SHP77 treated with DMSO at 0.1 percent for 48 hours (cell line): ENCODE measurements at places on chromosomes 1 and 21.

- DNase-seq = no peak
Observed at GRCh38 chr1:84836145-84836544, 56.9 kb downstream of the LPAR3 start.

DNA sequence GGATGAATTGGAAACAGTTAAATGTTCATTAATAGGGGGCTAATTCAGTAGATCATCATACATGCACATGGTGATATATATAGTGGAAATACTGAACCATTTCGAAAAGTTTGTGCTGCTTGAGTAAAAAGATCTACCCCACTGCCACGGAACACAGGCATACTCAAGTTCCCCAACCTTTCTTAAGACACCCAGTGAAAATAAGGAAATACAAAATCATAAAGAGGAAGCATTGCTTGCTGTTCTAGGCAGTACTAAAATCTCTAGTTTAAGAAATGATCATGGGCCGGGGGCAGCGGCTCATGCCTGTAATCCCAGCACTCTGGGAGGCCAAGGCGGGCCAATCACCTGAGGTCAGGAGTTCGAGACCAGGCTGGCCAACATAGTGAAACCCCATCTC lies 37.6 kb upstream of the KIRREL1 start:
- DNase-seq = no peak

GRCh38 chr1:13751985-13752384 lies 52.0 kb downstream of the PRDM2 start:
- DNase-seq = no peak

DNA sequence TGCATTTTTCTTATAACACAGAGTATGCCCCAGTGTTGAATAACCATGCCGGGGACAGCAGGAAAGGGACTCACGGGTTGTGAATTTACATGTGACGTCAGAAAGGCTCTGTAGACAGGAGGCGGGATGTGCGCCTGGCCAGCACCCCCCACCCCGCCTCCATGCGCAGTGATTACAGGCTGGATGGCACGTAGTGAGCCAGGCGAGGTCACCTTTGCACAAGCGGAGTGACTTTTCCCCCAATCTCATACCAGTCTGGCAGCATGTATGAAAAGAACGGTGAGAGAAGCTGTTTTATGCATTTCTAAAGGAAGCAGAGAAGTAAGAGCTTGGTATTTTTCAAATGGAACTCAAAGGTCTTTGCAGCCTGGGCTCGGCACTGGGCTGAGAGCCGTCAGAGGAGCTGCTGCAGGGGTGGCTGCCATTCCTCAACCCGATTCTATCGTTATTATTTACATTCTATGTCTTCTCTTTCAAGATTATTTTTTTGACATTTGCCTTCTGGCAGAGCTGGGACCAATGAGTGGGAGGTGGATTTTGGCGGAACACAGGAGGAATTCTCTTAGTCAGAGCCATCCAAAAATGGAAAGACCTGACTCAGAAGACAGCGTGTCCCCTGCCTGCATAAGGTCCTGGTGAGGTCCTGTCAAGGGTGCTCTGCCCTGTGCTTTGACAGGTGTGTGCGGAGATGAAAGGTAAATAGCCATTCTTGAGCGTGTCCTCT lies 115.6 kb upstream of the SLC45A1 start:
- peak; percentile 78 for DNase-seq

DNA sequence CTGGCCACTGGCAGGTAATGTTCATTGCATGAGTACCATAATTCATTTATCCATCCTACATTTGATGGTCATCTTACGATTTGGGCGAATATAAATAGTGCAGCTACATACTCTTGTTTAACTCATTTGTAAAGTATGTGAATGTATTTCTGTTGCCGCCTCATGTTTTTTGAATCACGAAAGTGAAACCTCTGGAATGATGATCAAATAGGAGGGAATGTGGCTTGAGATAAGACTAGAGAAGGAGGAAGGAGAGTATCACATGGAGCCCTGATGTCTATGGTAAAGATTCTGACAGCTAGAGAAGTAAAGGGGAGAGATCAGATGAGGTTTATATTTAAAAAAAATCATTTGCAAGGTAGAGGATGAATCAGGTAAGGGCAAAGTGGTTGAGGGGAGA lies 8.0 kb downstream of the MRPS14 start:
- DNase-seq = no peak

GRCh38 chr1:238281418-238281817 lies 390.7 kb upstream of the ZP4 start:
- no peak for DNase-seq

DNA sequence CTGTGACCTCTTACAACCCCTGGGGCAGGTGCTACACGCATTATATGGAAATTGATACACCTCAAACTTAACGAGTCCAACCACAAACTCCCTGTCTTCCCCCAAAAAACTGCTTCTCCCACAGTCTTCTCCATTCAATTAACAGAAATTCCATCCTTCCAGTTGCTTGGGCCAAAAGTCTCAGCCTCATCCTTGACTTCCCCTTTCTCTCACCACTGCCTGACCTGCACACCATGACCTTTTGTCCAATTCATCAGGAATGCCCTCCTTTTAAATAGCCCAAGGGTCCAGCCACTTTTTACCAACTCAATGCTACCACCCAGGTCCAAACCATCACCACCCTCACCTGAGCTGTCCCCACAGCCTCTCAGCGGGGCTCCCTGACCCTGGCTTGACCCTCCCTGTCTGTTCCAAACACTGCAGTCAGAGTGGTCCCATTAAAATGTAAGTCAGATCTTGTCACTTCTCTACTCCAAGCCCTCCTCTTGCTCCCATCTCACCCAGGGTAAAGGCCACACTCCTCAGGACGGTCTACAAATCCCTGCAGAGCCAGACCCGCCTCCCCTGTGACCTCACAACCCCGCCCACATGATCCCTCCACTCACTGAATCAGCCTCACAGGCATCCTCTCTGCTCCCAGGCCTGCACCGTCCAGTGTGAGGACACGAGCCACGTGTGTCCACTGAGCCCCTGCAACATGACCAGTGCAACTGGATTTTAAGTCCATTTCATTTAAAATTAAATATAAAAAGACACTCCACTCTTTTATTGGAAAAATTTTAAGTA lies 18.5 kb downstream of the KCNN3 start:
- DNase-seq = no peak

DNA sequence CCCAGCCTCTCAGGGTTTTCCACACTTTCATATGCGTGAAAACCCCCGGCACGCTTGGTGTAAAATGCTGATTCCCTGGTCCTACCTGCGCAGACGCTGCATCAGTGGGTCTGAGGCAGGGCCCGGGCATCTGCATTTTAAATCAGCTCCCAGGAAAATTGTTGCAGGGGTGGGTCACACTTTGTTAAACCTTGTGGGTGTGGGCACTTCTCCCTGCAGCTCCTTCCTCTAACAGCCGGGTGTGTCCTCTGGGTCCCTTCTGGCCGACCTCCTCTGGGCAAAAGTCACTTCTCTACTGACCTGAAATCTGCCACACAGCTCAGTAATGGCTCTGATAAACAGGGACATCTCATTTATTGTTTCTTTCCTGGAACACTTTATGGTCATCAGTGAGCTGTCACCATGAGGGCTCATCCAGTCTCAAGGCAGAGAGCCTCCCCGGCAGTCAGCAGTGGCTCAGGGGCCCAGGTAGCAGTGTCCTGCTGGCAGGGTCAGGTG lies 52.8 kb upstream of the TMPRSS2 start:
- no peak for DNase-seq

- no peak for DNase-seq
Observed at GRCh38 chr1:215665215-215665614, 98.1 kb downstream of the KCTD3 start.

- peak; percentile 75 for DNase-seq
Observed at GRCh38 chr1:54273092-54273794, 73.3 kb downstream of the MRPL37 start.

DNA sequence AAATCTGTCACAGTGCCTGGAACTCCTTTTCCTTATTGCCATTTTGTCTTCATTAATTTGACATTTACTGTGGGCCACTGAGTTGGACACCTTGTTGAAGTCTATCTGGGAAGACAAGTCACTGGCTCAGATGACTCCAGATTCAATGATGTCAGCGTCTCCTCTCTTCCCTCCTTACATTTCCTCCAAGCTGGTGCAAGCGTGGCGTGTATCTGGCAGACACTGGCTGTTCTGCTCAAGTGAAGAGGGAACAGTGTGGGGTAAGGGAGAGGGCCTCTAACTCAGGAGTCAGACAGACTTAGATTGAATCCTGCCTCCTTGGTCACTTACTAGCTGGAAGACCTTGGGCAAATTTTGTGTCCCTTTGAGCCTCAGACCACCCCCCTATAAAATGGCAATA lies 8.7 kb upstream of the ZNF691 start:
- DNase-seq = no peak

DNA sequence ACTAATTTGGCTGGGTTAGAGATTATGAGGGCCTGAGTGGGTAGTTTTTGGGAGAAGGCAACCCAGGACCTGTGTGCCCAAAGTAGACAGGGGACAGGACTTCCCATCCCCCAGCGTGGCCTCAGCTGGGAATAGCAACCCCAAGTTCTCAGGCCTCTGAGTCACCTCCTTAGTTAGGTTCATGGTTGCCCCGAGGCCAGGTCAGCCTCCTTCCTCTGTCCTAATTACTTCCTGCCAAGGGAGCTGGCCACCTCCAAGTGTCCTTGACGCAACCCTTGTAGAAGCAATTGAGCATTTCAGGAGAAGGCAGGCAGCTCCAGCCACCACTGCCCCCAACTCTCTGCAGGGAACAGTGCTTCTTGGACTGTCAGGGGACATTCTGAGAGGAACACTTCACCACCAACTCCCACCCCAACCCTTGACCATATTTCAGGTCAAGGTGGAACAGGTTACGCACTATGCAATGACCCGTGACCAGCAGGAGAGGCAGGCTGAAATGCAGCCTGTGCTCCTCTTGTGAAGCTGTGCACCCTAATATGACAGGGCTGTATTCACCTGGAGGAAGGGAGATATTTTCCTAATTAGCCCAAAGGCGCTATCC lies 5.1 kb upstream of the NT5C1A start:
- no peak for DNase-seq

DNA sequence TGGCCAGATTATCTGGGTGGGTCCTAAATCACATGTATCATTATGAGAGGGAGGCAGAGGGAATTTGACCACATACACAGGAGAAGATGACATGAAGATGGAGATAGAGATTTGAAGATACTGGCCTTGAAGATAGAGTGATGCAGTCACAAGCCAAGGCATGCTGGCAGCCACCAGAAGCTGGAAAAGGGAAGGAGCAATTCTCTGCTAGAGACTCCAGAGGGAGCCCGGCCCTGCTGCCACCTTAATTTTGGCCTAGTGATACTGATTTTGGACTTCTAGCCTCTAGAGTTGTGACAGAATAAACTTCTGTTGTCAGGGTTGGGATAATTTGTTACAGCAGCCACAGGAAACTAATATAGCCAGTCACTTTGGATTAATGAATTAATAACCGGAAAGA lies 2.2 kb upstream of the PRDM2 start:
- DNase-seq = no peak

DNA sequence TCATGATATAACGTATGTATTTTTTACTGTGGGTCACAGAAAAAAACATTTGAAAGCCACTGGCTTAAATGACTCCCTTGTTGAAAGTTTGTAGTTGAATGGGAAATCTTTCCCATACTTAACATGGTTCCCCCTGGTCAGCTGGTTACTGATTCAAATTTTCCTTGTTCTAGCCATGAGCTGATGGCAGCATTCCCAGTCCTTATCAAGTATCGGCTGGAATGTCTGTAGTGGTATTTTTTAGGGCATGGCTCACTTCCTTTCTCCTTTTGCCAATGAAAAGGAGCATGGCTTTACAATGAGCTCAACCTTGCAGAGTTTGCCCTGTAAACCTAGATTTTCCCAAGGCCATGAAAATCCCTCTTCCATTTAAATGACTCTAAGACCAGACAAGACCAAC lies 55.7 kb downstream of the GIPC2 start:
- DNase-seq = no peak

GRCh38 chr1:168506204-168506819 lies 37.5 kb downstream of the XCL2 start:
- no peak for DNase-seq

GRCh38 chr1:20474333-20474975 lies 11.6 kb downstream of the CAMK2N1 start:
- DNase-seq = no peak

DNA sequence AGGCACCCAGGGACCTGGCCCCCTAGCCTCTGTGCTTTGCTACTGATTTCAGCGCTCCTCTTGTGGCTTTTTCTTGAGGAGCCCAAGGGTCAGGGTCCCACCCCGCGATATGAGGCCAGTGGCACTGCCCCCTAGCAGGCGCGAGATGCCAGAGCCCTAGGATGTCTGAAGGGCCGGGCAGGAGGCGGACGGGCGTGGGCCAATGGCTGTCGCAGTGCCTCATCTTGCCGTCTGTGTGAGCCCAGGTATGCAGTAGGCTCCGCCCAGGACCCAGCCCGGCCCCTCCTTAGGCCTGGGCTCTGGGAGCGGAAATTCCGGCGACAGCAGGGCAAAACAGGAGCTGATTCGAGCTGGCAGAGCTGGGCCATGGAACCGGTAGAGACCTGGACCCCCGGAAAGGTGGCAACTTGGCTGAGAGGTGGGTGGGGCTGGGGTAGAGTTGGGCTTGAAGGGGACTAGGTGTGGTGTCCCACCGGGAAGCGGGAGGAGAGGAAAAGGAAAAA lies at the start of gene CNKSR1:
TSS of gene CNKSR1 (plus strand) at position 310 of the 503 bp plus-strand sequence. CDS start at position 367, 57 bp downstream.
- no peak for DNase-seq

DNA sequence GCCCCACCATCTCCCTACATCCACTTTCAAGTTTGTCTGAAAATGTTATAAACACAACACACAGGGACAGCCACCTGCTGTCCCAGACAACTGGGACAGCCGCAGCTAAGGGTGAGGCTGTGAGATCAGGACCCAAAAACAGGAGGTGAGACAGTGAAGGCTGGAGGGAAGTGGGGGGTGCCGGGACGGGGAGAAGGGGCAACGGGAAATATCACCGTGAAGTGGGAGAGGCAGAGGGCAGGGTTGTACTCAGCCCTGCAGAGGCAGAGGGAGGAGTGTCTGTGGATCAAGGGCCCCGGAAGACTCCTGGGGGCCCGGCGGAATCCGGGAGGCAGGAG lies 114.4 kb downstream of the CASZ1 start:
- DNase-seq = no peak

GRCh38 chr1:238223076-238223640 lies 332.4 kb upstream of the ZP4 start:
- no peak for DNase-seq
